ENCODE measurements at places on chromosomes 12 and 14. TPM values are rescaled to one million over a fixed set of nuclear protein-coding genes. Genes with fewer than 3 reads are reported as not detected.

ARL1 gene
- total RNA-seq, result 61.1 TPM

GRCh38 chr12:6444031-6444430 is 724 bp upstream of the CD27 start:
- DNase-seq, result no peak

DNA sequence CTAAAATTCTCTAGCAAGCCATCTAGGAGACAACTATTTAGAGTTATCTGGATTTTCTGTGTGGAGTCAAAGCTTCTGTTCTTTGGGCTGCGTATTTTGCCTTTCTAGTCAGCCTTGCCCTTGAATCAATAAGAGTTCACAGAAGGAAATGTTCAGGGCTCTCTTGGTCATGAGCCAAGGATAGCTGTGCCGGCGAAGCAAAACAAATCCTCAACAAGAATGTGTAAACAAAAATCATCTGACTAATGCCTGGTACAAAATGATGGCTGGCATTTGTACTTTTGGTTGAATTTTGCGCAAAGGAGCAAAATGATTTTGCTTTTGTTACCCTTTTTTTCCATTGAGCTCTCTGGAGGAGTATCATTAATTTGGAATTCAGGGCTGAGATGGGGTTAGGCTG is 171.1 kb downstream of the DACT1 start:
- DNase-seq, result no peak

DNA sequence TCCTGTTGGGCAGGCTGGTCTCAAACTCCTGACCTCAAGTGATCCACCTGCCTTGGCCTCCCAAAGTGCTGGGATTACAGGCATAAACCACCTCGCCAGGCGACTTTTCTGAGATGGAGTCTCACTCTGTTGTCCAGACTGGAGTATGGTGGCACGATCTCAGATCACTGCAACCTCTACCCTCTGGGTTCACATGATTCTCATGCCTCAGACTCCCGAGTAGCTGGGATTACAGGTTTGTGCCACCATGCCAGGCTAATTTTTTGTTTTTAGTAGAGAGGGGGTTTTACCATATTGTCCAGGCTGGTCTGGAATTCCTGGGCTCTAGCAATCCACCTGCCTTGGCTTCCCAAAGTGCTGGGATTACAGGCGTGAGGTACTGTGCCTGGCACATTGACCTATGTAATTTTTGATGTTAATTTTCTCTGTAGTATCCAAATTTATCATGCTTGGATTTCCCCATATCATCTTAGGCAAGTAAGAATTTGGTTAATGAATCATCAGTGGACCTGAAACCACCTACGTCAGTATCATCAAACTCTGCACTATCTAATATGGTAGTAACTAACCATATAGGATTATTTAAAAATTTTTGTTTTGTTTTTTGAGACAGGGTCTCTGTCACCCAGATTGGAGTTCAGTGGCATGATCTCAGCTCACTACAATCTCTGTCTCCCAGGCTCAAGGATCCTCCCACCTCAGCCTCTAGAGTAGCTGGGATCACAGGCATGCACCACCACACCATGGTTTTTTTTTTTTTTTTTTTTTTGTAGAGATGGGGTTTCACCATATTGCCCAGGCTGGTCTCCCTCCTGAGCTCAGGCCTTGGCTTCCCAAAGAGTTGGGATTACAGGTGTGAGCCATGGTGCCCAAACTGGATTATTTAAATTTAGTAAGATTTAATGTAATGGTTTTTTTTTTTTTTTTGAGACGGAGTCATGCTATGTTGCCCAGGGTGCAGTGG is 11.9 kb upstream of the ATP5F1B start:
- no peak for DNase-seq
